CD4-positive, alpha-beta memory T cell (primary cell): ENCODE measurements at places on chromosomes 4 and X.

GRCh38 chr4:132662456-132662855, 486.6 kb upstream of the PCDH10 start:
- DNase-seq, result no peak

- DNase-seq, result no peak
Observed at GRCh38 chr4:41061482-41062185, 152.7 kb downstream of the APBB2 start.

DNA sequence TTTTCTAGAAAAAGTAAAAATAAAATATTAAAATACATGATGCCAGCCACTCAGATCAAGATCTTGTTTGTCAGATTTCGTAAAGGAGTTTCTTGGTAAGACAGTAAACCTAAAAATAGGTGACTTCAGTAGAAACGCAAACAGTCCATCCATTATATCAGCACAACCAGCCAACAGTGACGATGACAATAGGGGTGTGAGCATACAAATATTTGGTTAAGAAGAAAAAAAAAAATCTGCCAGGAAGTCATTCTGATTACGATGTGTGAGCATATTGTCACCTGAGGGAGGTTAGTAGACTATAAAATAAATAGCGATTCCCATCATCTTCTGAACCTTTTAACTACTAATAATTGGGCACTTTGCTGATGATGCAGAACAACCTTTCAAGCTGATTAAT, 37.6 kb downstream of the SLC7A11 start:
- no peak for DNase-seq

- no peak for DNase-seq
Observed at GRCh38 chr4:6972911-6973310, 63.3 kb downstream of the TBC1D14 start.

- DNase-seq, result no peak
Observed at GRCh38 chr4:8726344-8726851, 133.8 kb downstream of the CPZ start.

DNA sequence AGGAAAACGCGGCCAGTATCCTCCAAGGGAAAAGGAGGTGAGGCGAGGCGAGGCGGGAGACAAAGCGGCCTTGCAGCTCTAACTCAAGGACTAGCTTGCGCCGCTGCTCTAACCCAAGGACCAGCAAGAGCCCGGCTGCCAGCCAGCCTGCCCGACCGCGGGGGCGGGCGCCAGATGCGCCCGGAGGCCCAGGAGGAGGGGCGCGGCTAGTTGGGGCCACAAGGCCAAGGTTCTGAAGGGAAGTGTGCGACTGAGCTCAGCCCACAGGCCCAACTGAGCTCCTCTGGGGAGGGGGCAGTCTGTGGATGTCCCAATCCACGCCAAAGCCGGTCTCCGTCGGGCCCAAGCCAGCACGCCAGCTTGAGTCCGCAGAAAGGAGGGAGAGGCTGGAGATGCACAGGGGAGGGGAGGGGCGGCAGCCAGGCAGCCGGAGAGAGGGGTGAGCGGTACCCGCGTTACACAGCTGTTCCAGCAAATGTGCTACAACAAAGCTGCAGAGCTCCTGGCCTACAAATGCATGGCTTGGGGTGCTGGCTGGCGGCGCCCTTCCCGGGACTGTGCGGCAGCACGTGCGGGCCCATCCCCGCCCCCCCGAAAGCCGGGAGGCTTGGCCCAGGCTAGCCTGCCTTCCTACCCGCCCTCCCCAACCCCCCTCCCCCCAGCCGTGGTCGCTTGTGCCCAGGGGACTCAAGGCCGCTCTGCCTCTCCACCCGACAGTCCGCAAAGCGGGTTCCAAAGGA, 637 bp downstream of the AMER1 start:
- peak; percentile 3 for DNase-seq

DNA sequence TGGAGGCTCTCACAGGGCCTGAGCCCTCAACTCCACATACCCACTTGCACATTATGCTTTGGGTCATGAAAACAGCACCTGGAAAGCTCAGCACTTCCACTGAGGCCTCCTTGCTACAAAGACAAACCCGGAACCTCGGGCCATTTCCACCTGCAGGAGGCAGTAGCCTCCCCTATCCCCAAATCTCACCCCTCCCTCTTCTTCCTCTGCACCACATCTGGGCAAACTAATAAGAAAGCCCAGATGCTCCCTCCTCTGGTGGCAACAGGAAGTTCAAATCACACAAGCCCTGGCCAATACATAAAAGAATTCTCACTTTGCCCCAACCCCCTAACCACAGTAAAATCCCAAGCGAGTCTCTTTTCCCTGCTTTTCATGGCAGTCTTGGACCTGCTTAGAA, 136.4 kb downstream of the MAPK10 start:
- DNase-seq, result no peak

DNA sequence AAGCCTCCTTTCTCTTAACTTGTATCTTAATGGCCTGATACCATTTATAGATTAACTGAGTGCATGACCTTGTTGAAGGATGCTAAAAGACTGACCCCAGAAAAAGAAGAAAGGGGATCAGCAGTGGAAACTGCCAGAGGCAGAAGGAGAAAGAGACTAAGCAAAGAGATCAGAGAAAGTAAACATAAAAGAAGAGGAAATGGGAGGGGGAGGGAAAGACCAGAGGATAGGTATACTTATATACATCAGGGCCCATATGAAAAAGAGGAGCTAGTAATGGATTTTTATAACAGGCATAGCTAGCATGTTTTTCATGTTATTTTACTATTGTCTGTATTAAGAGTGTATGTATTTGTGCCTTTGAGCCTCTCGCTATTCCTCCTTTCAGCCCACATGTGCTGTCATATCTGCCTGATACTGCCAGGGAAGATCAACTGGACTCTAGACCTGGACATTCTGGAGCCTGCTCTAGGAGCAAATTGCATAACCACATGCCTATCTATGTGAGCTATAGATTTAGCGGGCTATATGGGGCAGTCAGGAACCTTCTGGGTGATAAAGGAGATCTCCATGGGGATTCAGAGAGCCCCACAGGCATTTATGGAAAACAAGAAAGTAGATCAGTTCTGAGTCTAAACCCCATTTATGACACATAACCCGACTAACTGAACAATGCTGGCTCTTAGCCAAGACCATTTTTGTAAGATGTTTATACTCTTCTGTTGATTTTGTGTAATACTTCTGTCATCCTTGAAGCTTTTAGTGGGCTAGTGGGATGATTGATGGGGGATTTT, 13.4 kb upstream of the SNX12 start:
- no peak for DNase-seq
